Mammary epithelial cell (primary cell): ENCODE measurements at places on chromosomes 3 and 15.

DNA sequence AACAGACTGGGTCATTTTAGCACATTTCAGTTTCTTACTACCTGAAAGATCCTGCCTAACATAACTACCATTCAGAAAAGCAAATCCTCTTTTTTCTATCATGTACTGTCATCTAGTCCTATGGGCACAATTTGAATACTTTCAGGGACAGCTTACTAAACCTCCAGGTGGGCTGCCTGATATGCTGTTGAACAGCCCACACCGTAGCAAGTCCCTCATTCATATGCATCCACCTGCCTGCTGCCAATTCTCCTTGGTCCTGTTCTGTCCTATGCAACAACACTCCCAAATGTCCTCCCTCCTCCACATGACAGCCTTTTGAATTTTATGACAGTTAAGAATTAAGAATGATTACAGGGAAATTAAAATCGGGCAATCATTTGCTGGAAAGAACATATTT, 137.9 kb downstream of the KCNAB1 start:
- DNase-seq: no peak

DNA sequence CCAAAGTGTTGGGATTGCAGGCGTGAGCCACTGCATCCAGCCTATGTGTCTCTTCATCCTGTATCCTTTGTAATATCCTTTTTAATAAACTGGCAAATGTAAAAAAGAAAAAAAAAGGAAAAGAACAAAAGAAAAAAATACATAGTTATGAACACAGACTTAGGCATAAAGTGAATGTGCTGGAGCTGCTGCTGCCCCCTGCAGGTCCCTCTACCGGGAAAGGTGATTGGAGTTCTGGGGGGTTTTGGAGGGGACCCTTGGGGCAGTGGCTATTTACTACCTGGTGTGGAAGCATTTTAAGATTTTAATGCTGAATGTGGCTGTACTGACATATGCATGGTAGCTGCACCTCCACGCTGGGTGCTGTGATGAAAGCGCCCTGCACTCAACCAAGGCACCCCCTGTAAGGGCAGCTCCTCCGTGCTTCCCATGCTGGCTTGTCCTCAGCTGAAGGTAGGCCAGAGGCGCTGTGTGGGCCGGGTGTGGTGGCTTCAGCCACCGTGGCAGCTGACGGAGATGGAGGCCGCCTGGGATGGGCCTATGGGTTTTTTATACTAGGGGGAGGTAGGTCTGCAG, 49.9 kb downstream of the RPLP1 start:
- no peak for DNase-seq

DNA sequence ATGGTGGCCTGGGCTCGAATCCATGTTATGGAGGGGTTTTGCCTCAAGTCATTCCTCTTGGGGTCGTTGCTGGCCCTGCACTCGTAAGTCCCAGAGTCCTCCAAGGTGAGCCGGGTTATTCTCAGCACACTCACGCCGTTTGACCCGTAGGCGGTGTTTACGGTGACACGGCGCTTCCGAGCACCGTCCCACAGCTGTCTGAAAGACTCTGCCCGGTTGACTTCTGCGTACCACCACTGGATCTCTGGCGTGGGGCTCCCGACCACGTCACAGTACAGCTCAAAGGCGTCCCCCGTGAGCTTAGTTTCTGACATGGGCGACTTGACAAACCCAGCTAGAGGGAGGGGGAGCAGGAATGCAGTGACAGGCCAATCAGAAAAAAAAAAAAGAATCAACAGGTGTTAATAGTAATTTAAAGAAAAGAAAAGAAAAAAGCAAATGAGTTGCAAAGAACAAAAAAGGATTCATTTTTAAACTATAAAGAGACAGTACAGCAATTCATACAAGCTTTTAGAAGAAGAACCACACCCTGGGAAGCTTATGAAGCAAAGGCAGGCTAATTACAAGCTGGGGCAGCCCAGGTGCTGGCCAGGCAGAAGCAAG, 36.1 kb downstream of the NPTN start:
- DNase-seq: no peak

- peak; percentile 8 for DNase-seq
Measured at GRCh38 chr3:48299746-48300712, 33.4 kb downstream of the SPINK8 start.

DNA sequence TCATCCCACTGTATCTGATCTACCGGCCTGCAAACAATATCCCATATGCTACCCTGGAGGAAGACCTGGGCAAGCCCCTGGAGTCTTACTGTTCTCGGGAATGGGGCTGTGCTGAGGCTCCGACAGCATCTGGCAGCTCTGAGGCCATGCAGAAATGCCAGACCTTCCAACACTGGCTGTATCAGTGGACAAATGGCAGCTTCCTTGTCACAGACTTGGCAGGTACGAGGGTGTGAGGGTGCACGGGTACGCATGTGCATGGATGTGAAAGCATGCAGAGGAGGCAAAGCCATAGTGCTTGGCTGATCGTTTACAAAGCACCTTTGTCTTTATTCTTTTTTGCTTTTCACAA, 20.0 kb upstream of the SLC28A1 start:
- no peak for DNase-seq

DNA sequence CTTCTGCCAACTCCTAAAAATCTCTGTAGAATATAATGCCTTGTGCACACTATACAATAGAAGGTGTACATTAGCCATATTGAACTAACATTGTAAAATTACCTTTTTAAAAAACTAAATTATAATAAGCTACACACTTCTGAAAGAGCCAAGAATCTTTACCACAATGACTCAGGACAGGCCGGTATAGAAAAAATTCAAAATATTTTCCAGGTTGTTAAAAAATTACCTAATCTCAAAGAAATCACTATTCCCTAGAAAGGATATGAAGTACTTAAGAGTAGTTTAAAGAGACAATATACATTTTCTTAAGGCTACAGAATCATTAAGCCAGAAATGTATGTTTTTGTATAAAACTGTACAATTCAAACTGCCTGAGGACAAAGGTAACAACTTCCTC, 48.5 kb downstream of the TJP1 start:
- peak; percentile 14 for DNase-seq

DNA sequence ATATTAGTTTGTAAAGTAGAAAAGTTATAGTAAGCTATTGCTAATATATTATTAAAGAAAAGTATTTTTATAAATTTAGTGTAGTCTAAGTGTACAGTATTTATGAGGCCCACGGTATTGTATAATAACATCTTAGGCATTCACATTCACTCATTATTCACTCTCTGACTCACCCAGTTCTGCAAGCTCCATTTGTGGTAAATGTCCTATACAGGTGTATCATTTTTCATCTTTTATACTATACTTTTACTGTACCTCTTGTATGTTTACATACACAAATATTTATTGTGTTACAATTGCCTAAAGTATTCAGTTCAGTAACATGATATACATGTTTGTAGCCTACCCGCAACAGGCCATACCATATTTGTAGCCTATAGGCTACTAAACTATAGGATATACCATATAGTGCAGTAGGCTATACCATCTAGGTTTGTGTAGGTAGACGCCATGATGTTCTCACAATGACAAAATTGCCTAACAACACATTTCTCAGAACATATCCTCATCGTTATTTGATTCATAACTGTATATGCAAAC, 246.8 kb upstream of the ALCAM start:
- peak; percentile 39 for DNase-seq

GRCh38 chr3:128067489-128067888, 15.3 kb downstream of the SEC61A1 start:
- no peak for DNase-seq

DNA sequence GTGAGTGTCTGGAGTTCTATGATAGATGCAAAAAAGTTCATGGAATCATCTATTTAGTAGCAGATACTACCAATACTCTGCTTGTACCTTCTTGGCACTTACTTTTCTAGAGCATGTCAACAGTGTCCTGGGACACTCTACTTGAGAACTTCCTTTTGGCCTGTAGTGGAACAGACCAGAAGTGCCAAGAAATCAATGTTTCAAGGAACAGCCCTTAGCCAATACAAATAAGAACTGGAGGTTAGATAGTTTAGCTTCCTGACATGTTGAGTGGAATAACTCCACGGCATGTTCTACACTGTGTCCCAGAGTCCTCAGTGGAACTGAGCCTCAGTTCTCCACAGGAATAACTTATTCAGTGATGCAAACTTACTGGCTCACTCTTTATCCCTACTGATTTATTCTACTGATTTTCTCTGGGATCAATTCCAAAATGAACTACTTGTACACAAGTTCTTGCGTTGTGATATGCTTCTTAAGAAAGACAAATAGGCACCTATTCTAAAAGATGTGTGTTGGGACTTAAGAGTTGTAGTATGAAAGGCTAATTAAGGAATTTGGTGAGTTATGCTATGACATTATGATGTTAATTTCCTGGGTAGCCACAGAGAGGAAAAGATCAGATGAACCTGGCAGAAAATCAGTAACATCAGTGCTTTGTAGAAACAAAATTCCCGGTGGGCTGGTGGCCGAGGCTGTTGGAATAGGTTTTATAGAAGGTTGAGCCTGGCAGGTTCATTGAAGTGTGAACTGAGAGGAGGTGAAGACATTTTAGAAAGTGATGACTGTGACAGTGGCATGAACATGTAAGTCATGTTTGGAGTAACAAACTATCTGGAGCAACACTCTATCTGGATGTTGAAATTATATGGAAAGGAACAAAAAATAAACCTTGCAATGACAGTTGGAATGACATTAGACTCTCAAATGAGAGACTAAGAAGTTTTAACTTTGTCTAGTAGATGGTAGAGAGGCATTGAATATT, 101.8 kb upstream of the RBMS3 start:
- DNase-seq: no peak

DNA sequence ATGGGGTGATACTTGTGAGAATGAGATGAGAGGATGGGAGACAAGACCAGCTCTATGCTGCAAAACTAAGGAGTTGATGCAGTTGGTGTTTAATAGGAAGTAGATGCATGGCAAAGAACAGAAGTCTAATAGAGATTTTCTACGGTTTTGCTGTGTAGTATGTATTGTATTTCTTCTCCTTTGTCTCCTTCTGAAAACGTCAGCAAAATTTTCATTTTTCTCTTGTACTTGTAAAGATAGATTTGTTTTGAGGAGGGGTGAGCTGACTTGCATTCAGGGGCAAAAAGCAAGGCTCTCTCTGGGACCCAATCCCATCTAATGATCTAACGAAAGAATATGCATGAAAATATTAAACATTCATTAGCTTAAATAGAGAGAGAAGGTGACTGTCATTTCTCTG, 94.6 kb upstream of the NANOGP8 start:
- no peak for DNase-seq

GRCh38 chr3:123757281-123757940, 126.7 kb downstream of the MYLK start:
- peak; percentile 69 for DNase-seq

DNA sequence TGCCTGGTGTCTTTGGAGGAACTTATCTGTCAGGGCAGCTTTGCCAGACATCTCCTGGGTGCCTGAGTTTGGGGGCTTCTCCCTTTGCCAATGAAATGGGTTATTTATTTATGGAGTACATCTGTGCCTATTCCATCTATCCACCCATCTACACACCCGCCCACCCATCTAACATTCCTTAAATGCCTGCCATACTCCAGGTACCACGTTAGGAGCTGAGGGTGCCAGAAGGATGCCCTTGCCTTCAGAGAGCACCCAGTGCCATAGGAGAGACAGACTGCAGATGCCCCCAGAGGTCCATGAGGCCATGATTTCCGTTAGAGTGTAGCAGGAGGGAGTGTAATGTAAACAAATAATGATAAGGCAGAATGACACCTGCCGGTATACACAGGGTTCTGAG, 21.8 kb upstream of the KIF23 start:
- no peak for DNase-seq

DNA sequence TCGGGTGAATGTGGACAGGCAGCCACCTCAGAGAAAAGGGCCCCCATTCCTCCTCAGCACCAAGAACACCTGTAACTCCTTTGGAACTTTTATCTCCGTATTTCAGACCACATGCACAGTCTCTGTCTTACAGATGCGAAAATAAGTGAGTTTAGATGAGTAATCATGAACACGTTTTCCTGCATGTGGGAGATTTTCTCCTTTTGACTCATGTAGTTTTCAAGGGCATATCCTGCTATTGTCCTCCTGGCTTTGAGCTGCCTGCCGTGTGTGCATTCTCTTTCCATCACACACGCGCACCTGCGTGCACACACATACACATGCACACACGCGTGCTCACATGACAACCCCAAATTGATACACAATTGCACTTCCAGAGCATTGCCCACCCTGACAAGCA, 239.2 kb downstream of the GABRG3 start:
- DNase-seq: no peak

GRCh38 chr3:160738048-160738447, 18.0 kb upstream of the PPM1L start:
- DNase-seq: no peak

DNA sequence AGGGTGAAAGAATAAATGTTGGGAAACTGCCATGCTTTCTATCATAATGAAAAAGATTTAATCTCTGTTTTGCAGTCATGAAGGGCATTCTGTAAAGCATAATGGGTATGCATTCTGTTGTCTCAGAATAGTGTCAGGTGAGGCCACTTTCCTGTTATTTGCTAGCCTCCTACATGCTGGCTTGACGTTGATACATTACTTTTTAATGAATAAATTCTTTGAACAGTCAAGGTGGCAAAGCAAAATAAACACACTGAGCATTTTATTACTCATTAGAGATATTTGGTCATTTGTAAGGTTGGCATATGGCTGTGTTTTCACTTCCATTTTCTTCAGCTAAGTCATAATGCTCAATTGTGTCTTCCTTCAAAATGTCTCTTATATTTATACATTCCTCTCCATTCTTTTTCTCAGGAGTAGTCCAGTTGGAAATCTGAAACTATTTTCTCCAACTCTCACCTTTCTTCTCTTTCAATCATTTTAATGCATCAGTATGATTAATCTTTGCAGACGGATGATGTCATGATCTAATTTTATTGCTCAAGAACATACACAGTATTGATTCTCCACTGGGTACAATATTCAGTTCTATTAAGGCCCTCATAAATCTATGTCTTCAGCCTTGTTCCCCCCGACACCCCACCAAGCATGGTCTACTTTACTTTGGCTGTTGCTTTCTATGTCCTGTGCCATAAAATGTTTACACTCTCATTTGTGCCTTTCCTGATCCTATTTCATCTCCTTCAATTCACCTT, 290.7 kb downstream of the GBE1 start:
- no peak for DNase-seq

- no peak for DNase-seq
Measured at GRCh38 chr3:175155172-175155571, 296.0 kb downstream of the NAALADL2 start.

GRCh38 chr3:53597136-53597915, 102.9 kb downstream of the CACNA1D start:
- no peak for DNase-seq

GRCh38 chr3:15638193-15638890, 36.8 kb downstream of the BTD start:
- no peak for DNase-seq

- no peak for DNase-seq
Measured at GRCh38 chr3:157469561-157470294, 33.1 kb downstream of the PTX3 start.

- DNase-seq: no peak
Measured at GRCh38 chr15:25173241-25174028, 218.6 kb downstream of the SNRPN start.

GRCh38 chr15:92393071-92393979, at the start of gene ST8SIA2:
ST8SIA2 (plus strand) TSS chr15:92393881; CDS start chr15:92394065, 184 bp downstream.
- DNase-seq: peak; percentile 48
